ENCODE measurements at places on chromosomes 12 and 14. TPM values are rescaled to one million over a fixed set of nuclear protein-coding genes. Genes with fewer than 3 reads are reported as not detected.

The PHETA1 gene
- 35.1 TPM for total RNA-seq

The CLEC4A gene
- 0.38 TPM for total RNA-seq

The SNX6 gene
- 66.9 TPM for total RNA-seq

The NRL gene
- 0.75 TPM for total RNA-seq

The GPD1 gene
- 38.3 TPM for total RNA-seq

The RIN3 gene
- 11.0 TPM for total RNA-seq

The PLA2G1B gene
- total RNA-seq = not detected

The LRRC74A gene
- total RNA-seq = not detected

The CD4 gene
- 10.4 TPM for total RNA-seq

The MUCL1 gene
- not detected for total RNA-seq

The TNFAIP2 gene
- total RNA-seq = 46.7 TPM

The GARIN6 gene
- not detected for total RNA-seq

The HOXC5 gene
- not detected for total RNA-seq

The JAG2 gene
- 28.6 TPM for total RNA-seq

The ADAMTS20 gene
- total RNA-seq = not detected

The NPFF gene
- total RNA-seq = not detected

The ZC2HC1C gene
- 11.3 TPM for total RNA-seq

The CLEC12A gene
- total RNA-seq = 7.8 TPM

The CLMN gene
- total RNA-seq = 9.0 TPM

The EXOC5 gene
- 49.9 TPM for total RNA-seq

The IAPP gene
- total RNA-seq = not detected

The BTG1 gene
- total RNA-seq = 74.1 TPM

The FERMT2 gene
- 116 TPM for total RNA-seq

The TSPAN9 gene
- 156 TPM for total RNA-seq

The AKAP5 gene
- 0.16 TPM for total RNA-seq

The SLC4A8 gene
- 0.89 TPM for total RNA-seq

The AQP2 gene
- total RNA-seq = not detected

The TAC3 gene
- not detected for total RNA-seq

The KRT1 gene
- total RNA-seq = not detected

The PGAM5 gene
- total RNA-seq = 32.6 TPM

The CIT gene
- 2.6 TPM for total RNA-seq

The SIRT4 gene
- total RNA-seq = 8.6 TPM

Data from Right ventricle myocardium superior (tissue), 1 donor.